Fibroblast of upper back skin (primary cell): ENCODE measurements at places on chromosomes 4 and X.

DNA sequence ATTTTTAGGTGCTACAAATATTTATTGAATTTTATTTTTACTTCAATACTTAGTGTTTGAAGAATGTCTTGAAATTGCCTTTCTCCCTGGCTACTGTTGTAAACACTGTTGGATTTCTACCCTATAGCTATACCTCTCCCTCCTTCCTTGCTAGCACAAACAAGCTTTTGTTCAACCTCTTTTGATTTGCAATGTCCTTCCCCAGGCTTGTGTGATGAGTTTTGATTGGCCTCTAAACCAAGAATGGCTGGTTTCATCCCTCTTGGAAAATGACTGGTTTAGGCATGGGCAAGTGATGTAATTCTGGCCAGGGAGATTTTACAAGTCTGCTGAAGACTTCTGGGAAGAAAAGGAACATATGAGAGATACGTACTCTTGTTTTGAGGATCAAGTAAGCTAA, 25.3 kb upstream of the SLITRK2 start:
- no peak for DNase-seq

- no peak for DNase-seq
Observed at GRCh38 chr4:61251129-61251528, 51.0 kb downstream of the ADGRL3 start.

- no peak for DNase-seq
Observed at GRCh38 chr4:27327421-27328181, 467.0 kb downstream of the STIM2 start.

DNA sequence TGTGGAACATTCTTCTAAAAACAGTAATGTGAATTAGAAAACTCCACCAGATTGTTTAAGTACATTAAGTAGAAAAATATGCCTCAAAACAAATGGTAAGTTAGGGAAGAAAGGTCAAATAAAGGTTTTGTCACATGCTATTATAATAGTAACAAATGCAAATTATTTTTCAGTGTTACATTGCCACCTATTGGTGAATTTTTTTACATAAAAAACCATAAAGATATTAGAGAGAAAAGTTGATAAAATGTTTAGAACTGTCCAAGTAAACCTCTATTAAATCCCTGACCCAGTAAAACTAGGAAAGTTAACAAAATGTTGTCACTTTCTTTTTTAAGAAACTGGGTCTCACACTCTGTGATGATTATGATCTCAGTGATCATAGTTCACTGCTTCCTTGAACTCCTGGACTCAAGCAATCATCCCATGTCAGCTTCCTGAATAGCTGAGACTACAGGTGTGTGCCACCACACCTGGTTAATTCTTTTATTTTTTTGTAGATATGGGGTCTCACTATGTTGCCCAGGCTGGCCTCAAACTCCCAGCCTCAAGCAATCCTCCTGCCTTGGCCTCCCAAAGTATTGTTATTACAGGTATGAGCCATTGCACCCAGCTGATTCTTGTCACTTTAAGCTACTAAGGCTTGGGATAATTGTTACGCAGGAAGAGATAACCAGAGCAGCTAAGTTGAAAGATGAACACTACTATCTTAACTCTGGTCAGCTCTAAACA, 157.6 kb downstream of the ATRX start:
- peak; percentile 0 for DNase-seq

DNA sequence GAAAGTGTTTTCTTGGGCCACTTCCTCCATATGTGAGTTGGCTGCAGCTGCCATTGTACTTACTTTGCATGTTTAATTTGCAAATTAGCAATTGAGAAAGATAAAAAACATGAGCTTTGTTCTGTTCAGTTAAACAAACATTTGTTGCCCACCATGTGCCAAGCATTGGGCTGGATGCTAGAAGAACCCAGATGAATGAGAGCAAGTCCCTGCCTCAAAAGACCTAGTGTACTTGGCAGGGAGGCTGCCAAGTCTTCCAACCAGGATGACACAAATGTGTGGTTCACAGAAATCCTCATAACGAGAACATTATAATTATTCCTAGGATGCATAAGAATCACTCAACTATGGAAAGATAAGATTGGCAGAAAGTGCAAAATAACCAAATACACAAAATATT, 66.7 kb downstream of the GPM6A start:
- DNase-seq, result no peak

- no peak for DNase-seq
Observed at GRCh38 chr4:163967263-163967662, 472.8 kb downstream of the TMA16 start.

- peak; percentile 29 for DNase-seq
Observed at GRCh38 chr4:156422576-156422975, 468.9 kb upstream of the CTSO start.

DNA sequence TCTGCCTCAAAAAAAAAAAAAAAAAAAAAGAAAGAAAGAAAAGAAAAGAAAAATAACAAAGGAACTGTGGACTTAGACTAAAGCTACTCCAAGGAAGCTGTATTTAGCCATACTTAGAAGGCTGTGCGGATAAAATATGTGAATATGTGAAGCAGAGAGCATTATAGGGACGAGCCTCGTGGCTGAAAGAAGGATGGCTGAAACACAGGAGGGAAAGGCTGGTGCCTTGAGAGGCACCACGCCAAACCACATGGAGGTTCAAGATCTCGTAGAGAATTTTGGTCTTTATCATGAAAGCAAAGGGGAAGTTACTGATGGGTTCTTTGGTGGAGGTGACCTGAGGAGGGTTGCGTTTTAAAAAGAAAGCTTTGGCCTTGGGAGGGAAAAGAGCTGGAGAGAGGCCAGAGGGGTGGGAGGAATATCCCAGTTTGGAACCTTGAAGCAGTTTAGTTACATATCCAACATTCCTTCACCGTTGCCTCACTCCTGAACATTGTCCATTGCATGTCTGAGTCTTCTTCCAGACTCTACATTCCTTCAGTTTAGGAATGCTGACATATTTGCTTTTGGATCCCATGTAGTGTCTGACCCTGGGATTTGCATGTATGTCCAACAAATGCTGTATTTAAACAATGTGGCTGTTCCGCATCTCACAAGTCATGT, 82.5 kb downstream of the CPE start:
- DNase-seq, result peak; percentile 96

- no peak for DNase-seq
Observed at GRCh38 chrX:107674480-107675364, 46.4 kb downstream of the PRPS1 start.

DNA sequence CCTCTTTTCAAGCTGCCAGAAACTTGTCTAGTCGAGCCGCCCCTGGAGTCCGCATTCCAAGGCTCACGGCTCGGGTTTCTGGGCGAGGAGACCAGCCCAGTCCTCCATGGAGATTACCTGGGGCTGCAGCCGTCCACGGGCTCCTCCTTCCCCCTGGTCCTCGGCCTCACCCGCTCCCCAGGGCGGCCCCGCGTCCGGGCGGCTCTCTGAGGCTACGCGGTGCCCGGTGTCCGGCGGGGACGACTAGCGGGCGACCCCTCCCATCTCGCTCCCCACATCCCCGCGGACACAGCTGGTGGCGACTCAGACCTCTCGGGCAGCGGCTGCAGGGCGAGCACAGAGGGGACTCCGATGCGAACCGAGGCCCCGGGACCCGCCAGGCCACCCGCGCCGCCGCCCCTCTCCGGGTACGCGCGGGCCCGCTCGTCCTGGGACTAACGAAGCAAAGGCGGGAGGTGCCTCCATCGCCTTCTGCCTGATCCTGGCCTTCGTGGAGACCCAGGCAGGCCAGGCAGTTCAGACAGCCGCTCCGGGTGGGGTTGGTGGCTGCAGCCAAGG, 159.4 kb downstream of the TRAM1L1 start:
- peak; percentile 25 for DNase-seq

GRCh38 chr4:40241941-40242340, 45.1 kb downstream of the RHOH start:
- DNase-seq, result no peak

DNA sequence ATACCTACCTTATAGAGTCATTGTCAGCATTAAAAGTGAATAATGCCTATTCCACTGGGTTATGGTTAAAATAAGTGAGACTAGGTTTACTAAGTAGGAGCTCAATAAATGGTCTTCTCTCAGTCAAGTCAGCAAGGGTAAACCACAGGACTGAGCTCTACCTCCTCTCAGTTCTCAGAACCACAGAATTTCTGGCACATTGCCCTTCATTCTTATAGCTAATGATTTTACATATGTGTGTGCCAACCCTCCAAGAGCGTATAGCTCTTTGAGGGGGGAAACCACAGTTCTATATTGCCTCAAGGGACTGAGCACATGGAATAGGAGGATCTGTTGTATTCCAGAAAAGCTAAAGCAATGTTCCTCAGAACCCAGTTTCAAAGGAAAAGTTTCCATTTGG, 124.8 kb downstream of the ATG4A start:
- peak; percentile 83 for DNase-seq

DNA sequence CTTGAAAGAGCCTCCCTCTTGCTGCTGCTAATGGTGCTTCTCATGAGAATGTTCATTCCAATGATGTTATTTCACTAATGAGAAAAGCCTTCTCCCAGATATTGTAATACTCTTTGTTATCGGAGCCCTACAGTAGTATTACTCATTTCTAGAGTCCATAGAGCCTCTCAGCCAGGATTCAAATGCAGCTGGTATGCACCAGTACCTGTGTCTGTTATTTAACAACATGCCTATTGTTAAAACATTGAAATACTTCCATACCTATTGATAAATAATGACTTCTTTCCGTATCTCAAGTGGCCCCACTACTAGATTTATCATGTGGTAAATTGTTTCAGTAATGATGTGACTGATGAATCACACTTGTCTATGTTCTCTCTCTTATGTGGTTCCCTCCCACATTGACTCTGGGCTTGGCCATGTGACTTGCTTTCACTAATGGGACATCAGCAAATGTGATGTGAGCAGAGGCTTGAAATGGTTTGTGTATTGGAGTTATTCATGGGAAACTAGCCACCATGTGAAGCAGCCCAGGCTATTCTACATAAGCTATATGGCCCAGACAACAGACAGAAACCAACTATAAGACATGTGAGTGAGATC, 207.6 kb downstream of the THOC2 start:
- DNase-seq, result peak; percentile 9

DNA sequence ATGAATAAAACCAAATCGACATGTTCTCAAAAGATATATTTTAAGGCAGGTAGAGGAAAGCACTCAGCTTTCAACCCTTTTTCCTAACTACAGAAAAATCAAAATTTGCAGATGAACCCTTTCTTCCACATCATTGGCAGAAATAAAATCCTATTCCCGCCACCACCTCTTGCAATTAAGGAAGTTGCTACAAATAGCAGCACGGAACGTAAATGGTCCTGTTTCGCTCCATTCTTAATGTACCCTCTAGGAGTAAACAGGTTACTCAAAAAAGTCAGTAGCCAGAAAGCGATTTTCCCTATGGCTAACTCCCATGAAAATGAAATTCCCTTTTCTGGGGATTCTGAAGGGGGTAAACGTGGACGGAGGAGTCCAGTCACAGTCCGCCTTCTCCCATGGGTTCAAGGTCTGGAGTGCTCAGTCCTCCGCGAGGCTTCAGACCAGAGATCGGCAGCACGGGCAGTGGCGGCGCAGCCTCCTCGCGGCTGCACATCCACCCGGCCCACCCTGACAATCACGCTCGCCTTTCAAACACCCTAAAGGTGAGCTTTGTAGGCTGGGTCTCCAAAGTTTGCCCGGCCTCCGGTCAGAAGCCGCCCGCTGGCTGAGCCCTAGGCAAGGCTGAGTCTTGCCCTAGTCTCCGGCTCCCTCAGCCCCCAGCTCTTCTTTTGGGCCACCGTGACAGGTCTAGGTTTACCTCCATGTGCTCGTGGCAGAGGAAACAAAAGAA, 1.8 kb downstream of the ATP11C start:
- DNase-seq, result no peak

- peak; percentile 21 for DNase-seq
Observed at GRCh38 chr4:186657764-186658163, 65.9 kb downstream of the FAT1 start.

DNA sequence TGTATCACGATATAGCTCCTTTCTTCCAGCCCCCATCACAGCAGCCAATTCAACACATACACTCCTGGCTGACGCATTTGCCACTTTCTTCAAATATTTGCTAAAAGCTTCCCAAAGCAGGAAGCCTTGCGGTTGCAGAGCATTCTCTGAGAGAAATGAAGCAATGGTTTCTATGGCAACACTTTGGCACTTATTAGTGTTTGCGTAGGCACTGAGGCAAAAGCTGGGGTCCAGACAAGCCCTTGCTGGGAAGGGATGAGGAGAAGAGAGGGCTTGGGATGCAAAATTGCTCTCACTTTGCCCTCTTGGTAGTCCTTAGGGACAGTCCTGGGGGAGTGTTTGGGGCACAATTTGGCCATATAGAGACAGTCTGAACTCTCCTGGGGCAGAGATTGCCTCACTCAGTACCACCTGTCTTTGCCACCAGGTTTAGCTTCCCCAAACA, 55.0 kb upstream of the PAK3 start:
- peak; percentile 80 for DNase-seq

DNA sequence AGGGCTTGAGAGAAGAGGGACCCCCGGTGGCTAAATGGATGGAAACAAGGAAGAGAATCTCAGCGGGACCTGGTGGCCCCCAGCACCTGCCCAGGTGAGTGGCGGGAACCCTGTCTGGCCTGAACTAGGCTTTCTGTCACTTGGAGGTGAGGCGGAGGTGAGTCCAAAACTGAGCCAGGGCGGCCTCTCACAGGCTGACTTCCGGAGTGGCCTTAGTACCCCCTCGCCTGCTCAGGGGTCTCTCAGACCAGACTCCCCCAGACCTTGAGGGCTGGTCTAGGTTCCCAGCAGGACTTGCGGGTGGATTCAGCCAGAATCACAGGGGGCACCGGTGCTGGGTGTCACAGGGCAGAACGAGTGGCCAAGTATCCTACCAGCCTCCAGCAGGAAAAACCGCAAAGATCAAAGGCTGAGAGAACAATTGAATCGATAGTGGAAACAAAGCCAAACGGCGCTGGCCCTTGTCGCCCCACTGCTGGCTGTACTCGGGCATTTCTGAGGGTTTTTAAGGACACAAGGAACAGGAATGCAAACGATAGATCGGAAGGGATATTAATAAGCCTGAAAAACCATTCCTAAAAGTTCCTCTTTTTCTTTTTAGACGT, 67.8 kb downstream of the WFS1 start:
- DNase-seq, result no peak

DNA sequence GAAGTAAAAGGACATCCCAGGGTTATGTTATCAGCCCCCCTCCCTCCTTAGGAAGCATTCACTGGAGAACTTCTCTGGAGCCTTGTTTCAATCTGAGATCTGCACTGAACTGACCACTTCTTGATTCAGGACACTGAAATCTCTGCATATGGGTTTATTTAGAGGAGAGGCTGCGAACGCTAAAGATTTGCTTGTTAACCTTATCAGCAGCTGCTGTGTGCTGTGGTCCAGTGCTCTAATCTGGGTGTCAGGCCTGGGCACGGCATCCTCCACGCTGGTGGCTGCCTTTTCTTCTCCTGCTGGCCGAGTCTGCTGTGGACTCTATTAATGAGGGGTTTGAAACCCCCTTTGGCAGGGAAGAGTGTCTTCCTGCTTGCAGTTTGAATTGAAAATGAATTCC, 1094.7 kb upstream of the TENM3 start:
- no peak for DNase-seq
